ENCODE measurements at places on chromosomes 7 and 10. TPM values are rescaled to one million over a fixed set of nuclear protein-coding genes. Genes with fewer than 3 reads are reported as not detected.

Gene PITX3
- total RNA-seq: not detected

Gene SEMA3A
- 14.7 TPM for total RNA-seq

Gene CAV2
- 10.7 TPM for total RNA-seq

Gene FZD1
- 7.5 TPM for total RNA-seq

Gene GIMAP4
- total RNA-seq: 52.7 TPM

Gene CPA2
- not detected for total RNA-seq

Gene ZNF727
- 2.3 TPM for total RNA-seq

Gene WDFY4
- 7.0 TPM for total RNA-seq

Gene ZNF3
- 22.2 TPM for total RNA-seq

Gene TMEM176A
- total RNA-seq: 70.9 TPM

Gene CD36
- 68.8 TPM for total RNA-seq

Gene HTRA1
- total RNA-seq: 105 TPM

Gene SLC39A12
- total RNA-seq: 0.20 TPM

Gene SPDYE2B
- total RNA-seq: not detected

Gene TUBB8
- total RNA-seq: not detected

Gene GAD2
- total RNA-seq: not detected

Gene SPDYE11
- total RNA-seq: not detected

Gene EPDR1
- 133 TPM for total RNA-seq

Gene AKR1C8
- not detected for total RNA-seq

Gene TPK1
- 10.1 TPM for total RNA-seq

Gene CACUL1
- total RNA-seq: 26.8 TPM

Gene PIK3AP1
- 38.5 TPM for total RNA-seq

Gene CDK1
- 1.1 TPM for total RNA-seq

Gene SLC13A1
- not detected for total RNA-seq

Gene KAT6B
- total RNA-seq: 50.2 TPM

Gene ARHGEF35
- 1.1 TPM for total RNA-seq

Gene GPR37
- total RNA-seq: 0.41 TPM

Gene LMBR1
- 107 TPM for total RNA-seq

Gene ATXN7L1
- 24.6 TPM for total RNA-seq

Gene ATRNL1
- total RNA-seq: 60.8 TPM

Gene CYP2W1
- 41.4 TPM for total RNA-seq

Gene ADAMTS14
- total RNA-seq: 0.16 TPM

Gene SLC26A5
- total RNA-seq: not detected

Gene FAM221A
- total RNA-seq: 4.9 TPM

Gene ANKRD26
- 1.7 TPM for total RNA-seq

Gene NUDT13
- 5.1 TPM for total RNA-seq

Gene PVRIG
- total RNA-seq: 0.38 TPM

Gene CDC14C
- total RNA-seq: not detected

Measured in adrenal gland (tissue), 19 donors.